Motor neuron (in vitro differentiated cells): ENCODE measurements at places on chromosomes 4 and X.

- ATAC-seq: no peak
Observed at GRCh38 chr4:16967722-16968121, 69.3 kb upstream of the LDB2 start.

DNA sequence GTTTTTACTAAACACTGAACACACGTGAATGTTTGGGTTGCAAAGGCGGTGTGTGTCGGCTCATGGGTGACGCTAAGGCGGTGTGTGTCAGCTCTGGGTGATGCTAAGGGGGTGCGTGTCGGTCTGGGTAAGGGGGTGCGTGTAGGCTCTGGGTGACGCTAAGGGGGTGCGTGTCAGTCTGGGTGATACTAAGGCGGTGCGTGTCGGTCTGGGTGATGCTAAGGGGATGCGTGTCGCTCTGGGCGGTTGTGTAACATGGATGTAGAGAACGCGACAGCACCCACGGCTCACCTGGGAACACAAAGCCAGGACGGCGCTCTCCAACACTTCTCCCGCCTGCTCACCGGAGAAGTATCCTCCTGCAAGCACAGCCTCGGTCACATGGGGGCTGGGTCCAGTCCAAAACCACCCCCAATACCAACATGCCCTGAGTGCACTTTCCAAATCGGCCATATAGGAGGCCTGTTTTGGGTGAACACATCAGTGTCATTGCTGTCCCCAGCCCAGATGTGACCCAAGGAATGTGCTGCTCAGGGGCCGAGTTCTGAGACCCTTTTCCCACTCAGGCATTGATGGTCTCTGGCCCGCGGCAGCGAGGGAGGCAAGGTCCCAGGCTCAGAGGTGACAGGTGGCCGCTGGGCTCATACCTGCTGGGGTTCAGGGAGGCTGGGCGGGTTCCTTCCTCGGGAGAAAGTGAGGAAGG is 67.1 kb downstream of the ACOX3 start:
- no peak for ATAC-seq

- no peak for ATAC-seq
Observed at GRCh38 chr4:89704651-89705395, 132.1 kb downstream of the SNCA start.

GRCh38 chrX:143296521-143296920 is 220.8 kb downstream of the SPANXN3 start:
- ATAC-seq: peak; percentile 44

DNA sequence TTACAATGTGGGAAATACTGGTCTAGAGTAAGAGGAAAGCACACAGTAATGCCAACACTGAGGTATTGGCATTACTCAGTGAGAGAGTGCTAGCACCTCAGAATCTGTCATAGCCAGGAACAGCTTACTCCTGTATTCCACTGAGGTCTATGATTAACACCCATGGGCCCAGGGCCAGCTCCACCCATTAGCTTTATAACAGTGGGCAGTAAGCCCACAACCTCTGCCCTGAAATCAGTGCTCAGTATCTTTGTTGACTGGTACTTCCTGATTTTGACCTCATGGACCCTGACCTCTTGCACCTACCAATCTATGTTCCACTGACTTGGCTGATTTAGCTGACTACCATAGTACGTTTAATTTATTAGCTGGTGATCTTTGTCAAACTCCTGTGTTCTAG is 56.1 kb downstream of the LANCL3 start:
- no peak for ATAC-seq

DNA sequence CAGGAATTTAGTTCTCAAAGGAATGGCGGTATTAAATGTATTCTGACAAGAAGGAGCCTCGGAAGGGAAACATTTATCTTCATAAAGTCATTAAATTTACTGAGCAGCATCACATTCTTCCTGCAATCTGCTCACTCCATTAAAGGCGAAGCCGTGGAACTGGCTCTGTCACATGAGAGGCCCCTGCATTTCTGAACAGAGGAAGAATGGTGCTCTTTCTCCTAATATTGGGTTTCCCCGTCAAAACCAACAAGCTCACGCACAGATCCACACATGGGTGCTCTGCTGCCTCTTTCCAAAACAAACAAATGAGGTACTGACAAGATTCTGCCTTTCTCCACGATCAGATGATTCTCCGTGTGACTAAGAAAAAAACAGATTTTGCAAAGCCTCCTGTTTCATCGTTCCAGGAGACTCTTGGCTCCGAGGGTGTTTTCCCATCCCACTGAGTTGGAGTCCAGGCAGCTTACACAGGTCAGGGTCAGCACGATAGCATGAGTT is 191.2 kb downstream of the IDS start:
- peak; percentile 93 for ATAC-seq

- no peak for ATAC-seq
Observed at GRCh38 chrX:51837921-51838320, 55.5 kb upstream of the MAGED1 start.

GRCh38 chr4:157423526-157424020 is 203.0 kb downstream of the GRIA2 start:
- no peak for ATAC-seq

GRCh38 chrX:18707426-18708049 is at the start of gene PPEF1:
Gene PPEF1, plus strand, starts transcription at chrX:18707645. Its CDS starts 136 bp downstream, at chrX:18707781.
- no peak for ATAC-seq

GRCh38 chrX:39472161-39472560 is 625.6 kb downstream of the BCOR start:
- ATAC-seq: no peak
